ENCODE measurements at places on chromosomes 4 and X.
A peak's percentile ranks its signal among the peaks of the same experiment; 100 is the strongest.

- DNase-seq, result no peak
Measured at GRCh38 chrX:2572740-2573139, 72.0 kb upstream of the DHRSX start.

- DNase-seq, result no peak
Measured at GRCh38 chr4:57291911-57292310, 181.7 kb upstream of the IGFBP7 start.

DNA sequence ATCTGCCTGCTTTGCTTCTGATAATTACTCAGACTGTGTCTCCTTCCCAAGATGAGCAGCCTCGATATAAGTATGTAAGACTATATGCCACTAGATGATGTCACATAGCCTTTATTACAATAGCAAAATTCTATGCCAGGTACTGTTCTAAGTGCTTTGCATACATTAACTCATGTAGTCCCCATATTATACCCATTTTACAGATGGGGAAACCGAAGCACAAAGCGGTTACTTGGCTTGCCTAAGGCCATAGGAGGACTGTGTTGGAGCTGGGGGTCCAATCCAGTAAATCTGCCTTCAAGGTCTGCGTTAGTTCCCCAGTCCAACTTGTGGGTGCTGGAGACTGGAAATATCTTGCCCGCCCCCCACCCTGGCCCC is 826 bp upstream of the SCML1 start:
- DNase-seq, result no peak

DNA sequence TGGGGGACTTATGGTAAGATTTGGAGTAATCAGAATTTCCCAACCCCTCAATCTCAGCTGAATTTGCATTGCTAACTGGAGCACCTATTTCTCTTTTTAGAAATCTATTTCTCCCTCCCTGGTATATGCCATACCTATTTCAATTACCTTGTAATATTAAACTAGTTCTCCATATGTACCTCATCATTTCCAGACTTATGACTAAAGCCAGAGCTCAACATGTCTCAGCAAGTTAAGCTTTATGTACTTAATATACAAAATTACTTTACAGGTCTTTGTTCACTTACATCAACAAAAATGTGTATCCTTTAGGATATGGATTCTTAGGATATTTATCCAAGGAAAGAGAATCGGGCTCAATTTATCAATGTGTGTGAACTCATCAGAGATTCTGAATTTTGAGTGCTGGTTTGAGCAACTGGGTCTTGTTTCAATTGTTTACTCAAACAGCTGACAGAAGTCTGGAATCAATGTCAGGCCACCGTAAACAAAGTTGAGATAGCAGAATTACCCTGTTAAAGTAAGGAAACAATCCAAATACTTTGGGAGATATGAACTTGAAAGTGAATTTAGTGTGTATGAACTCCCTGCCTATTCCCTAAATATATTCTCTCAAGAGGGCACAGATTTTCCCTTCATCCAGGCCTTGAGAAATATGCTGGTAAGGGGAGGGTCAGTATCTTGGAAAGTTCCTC is 199.6 kb downstream of the VEGFC start:
- DNase-seq, result no peak

DNA sequence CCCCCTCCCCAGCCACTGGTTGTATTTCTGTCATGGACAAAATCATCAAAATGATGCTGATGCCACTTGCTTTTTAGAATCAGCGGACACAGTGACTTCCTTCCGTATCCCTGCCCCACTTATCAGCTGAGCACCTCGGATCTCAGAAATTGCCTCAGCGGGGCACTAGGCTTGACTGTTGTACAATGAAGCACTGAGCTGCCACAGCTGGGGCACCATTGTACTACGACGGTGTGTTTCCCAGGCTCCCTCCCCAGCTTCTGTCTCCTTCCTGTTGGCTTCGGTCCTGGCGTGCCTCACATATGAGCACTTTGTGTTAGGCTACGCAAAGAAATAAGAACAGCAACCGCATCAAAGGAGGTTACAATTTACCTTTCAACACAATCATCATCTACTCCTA is 82.4 kb downstream of the F11 start:
- DNase-seq, result no peak

GRCh38 chr4:112284662-112285411 is 867 bp downstream of the TIFA start:
- DNase-seq, result no peak

DNA sequence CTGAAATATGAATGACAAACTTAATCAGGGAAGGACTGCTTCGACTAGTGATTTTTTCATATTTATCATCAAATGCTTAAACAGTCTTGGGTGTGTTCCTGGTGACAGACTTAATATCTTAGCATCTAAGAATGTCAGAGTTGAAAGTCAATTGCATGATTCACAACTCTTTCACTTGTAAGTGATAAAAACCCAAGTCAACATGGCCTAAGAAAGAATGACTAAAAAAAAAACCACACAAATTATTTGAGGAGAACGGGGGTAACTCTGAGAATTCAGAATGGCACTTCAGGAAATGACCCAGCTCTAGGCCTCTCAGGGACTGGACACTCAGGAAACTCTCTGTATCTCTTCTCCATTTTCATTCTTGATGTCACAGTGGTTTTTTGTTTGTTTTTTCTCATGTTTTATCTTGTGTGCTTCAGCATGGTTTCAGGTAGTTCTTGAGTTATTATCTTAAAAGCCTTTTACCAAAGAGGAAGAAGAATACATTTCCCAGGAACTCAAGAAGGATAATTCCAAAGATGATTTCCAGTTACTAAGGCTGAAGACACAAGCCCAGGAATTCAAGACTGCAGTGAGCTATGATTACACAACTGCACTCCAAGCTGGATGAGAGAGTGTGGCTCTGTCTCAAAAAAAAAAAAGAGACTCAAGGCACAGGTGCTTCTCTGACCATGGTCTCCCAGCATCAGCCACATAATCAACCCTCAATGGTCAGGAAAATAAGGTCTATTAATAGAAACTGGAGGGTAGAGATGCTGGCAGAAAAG is 1697.8 kb upstream of the IGFBP7 start:
- DNase-seq, result no peak

- DNase-seq, result no peak
Measured at GRCh38 chrX:45745479-45745878, 544.8 kb upstream of the DIPK2B start.

- DNase-seq, result no peak
Measured at GRCh38 chrX:8749697-8750096, 17.8 kb upstream of the ANOS1 start.

GRCh38 chr4:34046580-34046979 is 2197.7 kb downstream of the ARAP2 start:
- DNase-seq, result peak; percentile 9

DNA sequence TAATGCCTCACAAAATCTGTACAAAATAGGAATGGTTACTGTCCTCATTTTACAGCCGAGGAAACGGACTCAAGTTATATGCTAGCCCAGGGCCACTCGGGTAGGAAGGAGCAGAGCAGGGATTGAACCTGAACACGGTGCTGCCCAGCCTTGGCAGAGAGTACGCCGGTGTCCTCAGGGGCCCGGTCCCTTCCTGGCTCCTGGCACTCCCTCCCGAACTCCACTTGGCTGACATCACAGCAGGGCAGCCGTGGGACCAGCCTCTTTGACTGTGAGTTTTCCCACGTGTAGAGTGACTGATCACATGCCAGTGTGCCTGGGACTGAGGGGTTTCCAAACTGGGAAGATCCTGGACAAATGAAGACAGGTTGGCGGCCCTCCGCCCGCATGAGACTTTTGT is 23.7 kb downstream of the MAN2B2 start:
- DNase-seq, result no peak

DNA sequence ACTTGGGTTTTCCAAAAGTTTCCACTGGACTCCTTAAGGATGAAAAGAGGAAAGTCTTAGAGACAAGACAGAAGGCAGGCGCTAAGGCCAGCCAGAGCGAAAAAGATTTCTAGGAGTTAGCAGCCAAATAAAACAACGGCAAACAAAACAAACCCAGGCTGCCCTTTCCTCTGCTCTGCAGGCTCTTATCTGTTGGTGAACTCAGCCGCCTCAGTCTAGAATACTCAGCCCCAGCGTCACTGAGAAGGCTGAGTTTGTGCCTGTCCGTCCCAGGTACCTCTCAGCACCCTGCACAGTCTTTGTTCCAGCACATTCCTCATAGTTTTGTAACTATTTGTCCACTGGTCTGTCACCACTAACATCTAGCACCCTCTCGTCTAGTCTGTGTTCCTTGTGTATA is 75.6 kb upstream of the FAM9C start:
- DNase-seq, result no peak

DNA sequence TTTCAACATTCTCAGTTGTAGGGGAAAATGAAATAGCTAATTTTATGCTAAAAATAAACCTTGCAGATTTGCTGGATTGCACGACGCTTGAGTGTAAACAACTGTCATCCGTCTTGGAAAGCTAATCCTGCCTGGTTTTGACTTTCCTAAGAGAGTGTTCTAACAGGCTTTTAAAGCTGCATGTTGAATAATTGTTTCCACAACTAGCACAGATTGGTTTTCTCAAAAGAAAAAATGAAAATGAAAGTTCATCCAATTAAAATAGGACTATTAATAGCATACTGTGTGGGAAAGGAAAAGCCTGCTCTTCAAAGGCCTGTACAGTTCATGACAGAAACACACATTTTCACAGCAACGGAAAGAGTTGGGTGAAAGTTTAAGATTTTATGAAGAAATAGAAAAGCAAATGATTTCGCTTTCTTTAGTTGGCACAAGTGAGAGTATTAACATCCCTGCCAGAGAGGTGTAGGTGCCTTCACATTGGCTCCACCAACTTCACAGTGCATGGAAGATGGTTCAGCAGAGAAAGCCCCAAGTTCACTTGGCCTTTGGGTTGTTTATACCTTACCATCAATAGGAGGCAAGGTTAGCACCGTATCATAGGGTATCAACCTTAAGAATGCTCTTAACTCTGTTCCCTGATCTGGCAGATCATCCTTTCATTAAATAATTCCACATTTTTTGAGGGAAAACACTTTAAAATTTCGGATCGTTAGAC is 140.0 kb upstream of the GUCY1A1 start:
- DNase-seq, result no peak

- DNase-seq, result no peak
Measured at GRCh38 chrX:39811376-39811775, 286.4 kb downstream of the BCOR start.

DNA sequence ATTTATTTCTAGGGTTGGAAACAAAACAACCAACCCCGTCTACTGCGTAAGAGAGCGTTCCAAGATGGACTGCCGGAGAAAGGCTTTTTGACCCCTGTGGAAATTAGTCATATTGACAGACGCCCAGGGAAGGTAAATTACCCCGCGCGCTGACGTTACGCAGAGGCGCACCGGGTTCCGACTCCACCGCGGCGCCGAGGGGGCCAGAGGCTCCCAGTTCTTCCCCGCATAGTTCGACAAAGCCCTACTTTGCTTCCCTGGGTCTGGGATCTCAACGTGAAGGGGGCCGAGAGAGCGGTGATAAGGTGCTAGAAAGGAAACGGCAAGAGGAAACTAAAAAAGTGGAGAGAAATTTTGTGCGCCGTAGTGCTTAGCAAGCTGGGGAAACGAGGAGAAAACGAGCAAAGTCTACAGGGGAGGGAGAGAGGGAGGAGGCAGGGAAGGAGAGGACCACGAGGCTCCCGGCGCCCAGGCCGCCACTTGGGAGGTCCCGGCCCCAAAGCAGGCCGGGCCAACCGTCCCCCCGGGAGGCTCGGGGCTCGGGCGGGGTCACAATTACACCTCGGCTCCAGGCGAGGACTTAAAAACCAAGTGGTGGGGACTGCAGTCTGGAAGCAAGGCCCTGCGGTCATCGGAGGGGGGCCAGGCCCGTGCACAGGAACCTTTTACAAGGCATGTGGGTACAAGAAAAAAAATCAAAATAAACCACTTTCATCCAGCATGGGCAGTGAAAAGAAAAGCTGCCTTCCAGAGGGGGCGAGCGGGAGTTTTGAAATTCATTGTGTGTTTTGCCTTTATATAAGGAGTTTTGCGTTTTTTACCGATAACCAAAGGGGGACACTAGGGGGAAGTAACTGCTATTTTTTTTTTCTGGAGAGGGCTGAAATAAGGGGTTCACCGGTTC is 13.2 kb downstream of the HAND2 start:
- DNase-seq, result no peak

DNA sequence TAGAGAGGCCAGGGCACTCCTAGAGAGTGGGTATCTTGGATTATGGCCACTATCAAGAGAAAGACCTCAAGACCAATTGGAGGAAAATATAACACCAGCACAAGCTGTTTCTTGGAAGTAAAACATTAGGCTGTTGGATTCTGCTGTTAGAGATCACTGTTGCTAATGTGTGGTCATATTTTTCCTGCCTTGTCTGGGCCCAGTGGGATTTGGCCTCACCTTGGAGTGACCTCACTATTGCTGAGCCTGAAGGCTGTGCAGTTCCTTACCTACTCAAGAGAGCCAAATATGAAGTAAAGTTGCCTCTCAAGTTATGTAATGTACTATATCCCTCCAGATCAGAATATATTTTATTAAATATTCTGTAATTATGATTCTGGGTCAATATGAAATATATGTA is 355.4 kb upstream of the CTSO start:
- no peak for DNase-seq

- DNase-seq, result no peak
Measured at GRCh38 chrX:154116426-154117211, 19.1 kb upstream of the MECP2 start.

DNA sequence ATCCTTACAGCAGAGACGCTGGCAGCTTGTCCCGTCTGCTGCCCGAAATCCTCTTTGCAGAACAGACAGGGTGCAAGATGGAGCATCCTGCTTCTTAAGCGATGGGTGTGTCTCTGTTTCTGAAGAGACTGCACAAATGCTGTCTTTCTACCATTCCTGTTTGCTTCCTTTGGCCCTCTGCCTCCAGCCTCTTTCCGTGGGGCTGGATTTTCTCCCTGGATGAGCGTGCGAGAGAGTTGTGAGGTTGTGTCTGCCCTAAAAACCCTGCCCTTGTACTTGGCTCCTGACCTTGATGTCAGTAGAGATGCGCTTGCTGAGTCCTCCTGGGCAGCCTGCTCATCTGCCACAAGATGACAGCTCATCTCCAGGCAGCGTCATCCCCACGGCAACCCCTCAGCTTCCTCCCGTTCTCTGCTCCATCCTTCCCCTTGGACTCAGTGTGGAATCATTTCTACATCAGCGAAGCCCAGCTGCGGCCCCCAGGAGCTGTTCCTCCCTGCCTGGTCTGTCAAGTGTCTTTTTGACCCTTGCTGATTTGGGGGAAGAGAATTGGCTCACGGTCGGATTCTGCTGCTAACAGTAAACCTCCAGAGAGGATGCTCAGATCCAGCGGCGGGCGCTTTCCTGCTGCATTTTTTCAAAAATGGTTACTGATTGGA is 246.2 kb downstream of the ASMT start:
- no peak for DNase-seq

DNA sequence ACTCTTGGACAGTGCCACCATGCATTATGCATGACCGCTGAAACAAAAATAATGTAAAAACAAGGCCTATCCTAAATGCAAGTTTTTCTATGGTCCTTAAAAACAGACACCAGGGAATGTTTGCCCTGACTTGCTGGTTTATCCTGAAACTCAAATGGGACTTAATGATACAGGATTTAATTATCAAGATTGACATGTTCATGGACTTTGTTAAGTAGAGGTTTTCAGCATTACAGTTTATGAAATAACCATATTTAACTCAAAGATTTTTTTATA is 1.3 kb downstream of the NFKB1 start:
- DNase-seq, result no peak
